ENCODE measurements at places on chromosomes 3 and 15. TPM values are rescaled to one million over a fixed set of nuclear protein-coding genes. Genes with fewer than 3 reads are reported as not detected.

The PLSCR2 gene
- 0.39 TPM for total RNA-seq

The IL17RB gene
- total RNA-seq = 5.6 TPM

The PLA2G4D gene
- total RNA-seq = 0.07 TPM

The C3orf20 gene
- total RNA-seq = not detected

The PSTPIP1 gene
- 1.3 TPM for total RNA-seq

The CYP1A2 gene
- not detected for total RNA-seq

The GOLGA8J gene
- total RNA-seq = 0.33 TPM

The NCBP2 gene
- total RNA-seq = 100.0 TPM

- no peaks in the 10 kb centered on the region for H3K27me3 ChIP-seq
- no peak overlapping the region for H3K4me3 ChIP-seq
- H3K4me1 ChIP-seq = no peaks in the 10 kb centered on the region
- H3K36me3 ChIP-seq = peaks cover 6% of the 10 kb centered on the region
- H3K27ac ChIP-seq = no peak overlapping the region
These were observed 23.8 kb downstream of the TMEM45A start for GRCh38 chr3:100516232-100516631.

DNA sequence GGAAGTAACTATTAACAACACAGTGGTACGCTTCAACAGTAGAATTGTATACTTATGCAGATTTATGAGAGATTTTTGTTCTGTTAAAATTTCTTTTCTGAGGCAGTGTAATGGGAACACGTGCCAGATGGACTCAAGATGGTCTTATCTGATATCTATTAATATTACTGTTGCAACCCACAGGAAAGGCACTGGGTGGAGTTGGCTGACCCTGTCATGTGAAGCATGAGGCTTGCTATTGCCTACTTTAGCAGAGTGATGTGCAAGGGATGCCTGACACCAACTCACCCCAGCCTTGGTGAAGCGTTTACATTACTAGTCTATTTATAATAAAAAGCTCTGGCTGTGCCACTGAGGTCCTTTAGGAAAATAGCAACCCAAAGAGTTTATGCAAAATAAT is 19.8 kb upstream of the ARNT2 start:
- no peak overlapping the region for H3K4me3 ChIP-seq
- no peak for DNase-seq
- H3K4me1 ChIP-seq = peaks cover 27% of the 10 kb centered on the region
- H3K27me3 ChIP-seq = no peaks in the 10 kb centered on the region

DNA sequence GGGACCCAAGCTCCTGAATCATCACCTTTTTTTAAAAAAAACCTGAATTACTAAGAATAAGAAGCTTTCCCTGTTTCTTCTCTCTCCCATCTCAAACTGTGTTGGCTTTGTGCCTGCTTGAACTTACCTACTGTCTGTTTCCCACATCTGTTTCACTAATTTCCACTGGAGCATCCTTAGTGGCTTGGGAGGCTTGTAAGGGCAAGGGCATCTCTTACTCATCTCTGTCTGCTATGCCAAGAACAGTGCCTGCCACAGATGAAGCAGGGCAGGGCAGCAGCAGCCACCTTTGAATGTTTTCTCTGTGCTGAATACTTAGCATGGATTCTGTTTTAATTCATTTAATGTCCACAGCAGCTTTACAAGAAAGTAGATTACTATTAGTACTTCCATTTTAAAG is 42.3 kb downstream of the SNRK start:
- no peak for DNase-seq
- no peak overlapping the region for H3K27ac ChIP-seq
- no peak overlapping the region for H3K4me3 ChIP-seq
- H3K27me3 ChIP-seq = no peaks in the 10 kb centered on the region
- H3K4me1 ChIP-seq = no peaks in the 10 kb centered on the region

GRCh38 chr3:169952045-169952444 is 14.6 kb upstream of the SEC62 start:
- H3K4me1 ChIP-seq = no peaks in the 10 kb centered on the region
- DNase-seq = no peak
- H3K4me3 ChIP-seq = no peak overlapping the region
- H3K27ac ChIP-seq = no peak overlapping the region
- no peaks in the 10 kb centered on the region for H3K27me3 ChIP-seq
- H3K36me3 ChIP-seq = no peaks in the 10 kb centered on the region

DNA sequence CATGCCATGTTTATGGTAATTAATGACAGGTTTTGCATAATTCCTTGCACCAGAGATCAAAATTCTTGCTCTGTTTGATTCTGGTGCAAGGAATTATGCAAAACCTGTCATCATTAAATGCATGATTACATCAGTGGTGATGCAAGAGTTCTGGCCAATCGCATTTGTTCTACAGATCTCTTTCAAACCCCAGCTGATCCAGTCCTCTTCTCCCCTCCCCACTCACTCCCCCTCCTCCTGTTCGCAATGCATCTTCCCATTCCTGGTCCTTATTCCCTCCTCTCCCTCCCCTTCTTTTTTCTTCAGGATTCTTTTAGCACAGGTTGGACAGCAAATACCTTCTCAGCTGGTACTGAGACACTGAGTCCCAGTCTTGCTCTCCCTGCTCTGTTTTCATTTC is 82.1 kb downstream of the GABRB3 start:
- H3K36me3 ChIP-seq = peaks cover 23% of the 10 kb centered on the region
- H3K4me3 ChIP-seq = peak overlapping the region; percentile 54
- no peak for DNase-seq
- H3K27ac ChIP-seq = peak overlapping the region; percentile 65
- H3K27me3 ChIP-seq = no peaks in the 10 kb centered on the region

GRCh38 chr3:8657804-8658305 is 13.3 kb upstream of the SSUH2 start:
- H3K36me3 ChIP-seq = no peaks in the 10 kb centered on the region
- H3K4me3 ChIP-seq = no peak overlapping the region
- no peak overlapping the region for H3K27ac ChIP-seq
- peaks cover 6% of the 10 kb centered on the region for H3K4me1 ChIP-seq

- H3K4me3 ChIP-seq = no peak overlapping the region
- peaks cover 4% of the 10 kb centered on the region for H3K4me1 ChIP-seq
- no peak for DNase-seq
- H3K27me3 ChIP-seq = peaks cover 8% of the 10 kb centered on the region
These were observed 2.4 kb downstream of the CCR2 start for GRCh38 chr3:46356276-46356675.

DNA sequence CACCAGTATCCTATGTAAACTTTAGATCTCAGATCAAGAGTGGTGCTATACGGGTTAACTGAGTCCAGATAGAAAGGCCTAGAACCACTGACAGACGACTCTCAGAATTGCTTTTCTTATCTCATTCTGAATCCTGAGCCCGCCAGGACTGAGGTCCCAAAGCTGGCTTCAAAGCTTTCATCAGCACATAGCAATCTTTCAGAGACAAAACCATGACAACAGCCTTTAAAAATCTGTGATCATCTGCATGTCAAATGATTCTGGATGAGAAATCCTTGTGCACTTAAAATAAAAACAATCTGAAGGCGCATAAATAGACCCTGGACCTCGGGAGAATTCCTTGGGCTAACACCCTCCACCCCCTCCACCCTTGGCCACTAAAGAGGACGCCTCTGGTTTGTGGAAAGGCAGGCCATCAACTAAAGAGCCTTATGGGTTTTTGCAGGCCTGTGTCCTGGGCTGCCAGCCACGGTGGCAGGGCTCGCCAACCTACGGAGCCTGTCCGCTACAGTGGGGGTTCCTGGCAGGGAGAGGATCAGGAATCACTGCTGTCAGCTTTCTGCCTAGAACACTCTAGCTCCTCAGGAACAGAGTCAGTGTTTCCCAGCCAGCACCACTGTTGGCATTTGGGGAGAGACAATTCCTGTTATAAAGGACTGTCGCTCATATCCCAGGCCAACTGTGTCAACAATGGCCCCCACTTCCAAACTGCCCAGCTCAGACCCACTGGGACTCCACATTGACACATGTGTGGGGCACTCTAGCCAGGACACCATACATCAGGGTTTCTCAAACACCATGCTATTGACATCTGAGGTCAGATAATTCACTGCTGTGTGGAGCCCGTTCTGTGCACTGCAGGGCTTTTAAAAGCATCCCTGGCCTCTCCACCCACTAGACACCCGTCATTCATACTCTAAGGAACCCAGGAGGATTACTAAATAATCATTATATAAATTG is 20.2 kb downstream of the TLE3 start:
- H3K27ac ChIP-seq = no peak overlapping the region
- H3K36me3 ChIP-seq = peaks cover 45% of the 10 kb centered on the region
- H3K27me3 ChIP-seq = no peaks in the 10 kb centered on the region
- no peak overlapping the region for H3K4me3 ChIP-seq
- H3K4me1 ChIP-seq = peaks cover 63% of the 10 kb centered on the region
- DNase-seq = no peak

DNA sequence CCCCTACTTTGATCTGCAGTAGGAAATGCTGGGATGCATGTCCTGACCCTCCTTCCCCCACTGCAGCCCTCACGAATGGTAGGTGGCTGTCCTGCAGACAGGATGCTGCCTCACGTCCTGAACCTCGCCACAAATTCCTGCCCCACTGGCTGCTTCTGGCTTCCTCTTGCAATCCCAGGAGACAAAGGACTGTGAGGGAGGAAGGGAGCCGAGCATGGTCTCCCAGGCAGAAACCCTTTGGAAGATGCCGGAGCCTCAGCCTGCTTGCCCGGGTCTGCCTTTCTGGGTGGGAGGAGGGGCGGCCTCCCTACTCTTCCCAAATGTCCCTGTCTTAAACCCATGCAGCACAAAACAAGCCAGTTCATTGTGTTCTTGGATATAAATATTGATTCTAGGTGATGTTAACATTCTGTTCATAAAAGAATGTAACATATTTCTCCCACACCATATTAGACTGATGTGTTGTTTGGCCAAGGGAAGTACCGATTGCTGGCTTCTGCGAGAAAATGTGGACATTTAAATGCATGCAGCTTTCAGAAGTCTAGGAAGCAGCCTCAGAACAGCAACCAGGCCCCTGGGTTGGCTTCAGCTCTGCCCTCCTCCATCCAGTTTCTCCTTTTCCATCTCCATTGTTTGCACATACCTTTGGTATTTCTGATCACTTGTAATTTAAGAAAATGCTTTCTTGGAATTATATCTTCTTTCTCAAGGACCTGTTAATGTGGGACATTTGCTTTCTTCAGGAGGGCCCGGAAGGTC is 75.3 kb downstream of the HMG20A start:
- H3K27me3 ChIP-seq = no peaks in the 10 kb centered on the region
- H3K4me3 ChIP-seq = no peak overlapping the region
- peak overlapping the region; percentile 91 for H3K27ac ChIP-seq
- H3K4me1 ChIP-seq = peaks cover 63% of the 10 kb centered on the region

DNA sequence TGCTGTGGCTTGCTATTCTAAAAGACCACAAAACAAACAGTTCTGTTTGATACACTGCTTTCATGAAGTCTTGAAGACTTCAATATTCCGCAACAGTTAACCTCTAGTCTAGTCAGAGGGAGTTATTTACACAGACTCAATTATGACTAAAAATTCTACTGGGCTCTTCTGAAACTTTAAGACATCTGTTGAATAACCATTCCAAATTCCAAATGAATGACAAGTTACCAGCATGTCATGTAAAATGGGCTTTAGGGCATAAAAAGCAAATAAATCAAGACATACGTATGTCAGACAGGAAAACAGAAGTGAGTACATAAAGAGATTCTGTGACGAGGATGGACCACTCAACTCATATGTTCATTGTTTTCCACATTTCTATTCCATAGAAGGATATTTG is 93.9 kb downstream of the PLOD2 start:
- H3K4me3 ChIP-seq = no peak overlapping the region
- peaks cover 4% of the 10 kb centered on the region for H3K4me1 ChIP-seq
- DNase-seq = no peak
- H3K27ac ChIP-seq = no peak overlapping the region
- peaks cover 10% of the 10 kb centered on the region for H3K36me3 ChIP-seq

GRCh38 chr3:853489-853888 is 239.3 kb upstream of the CNTN6 start:
- DNase-seq = no peak
- peaks cover 66% of the 10 kb centered on the region for H3K36me3 ChIP-seq
- H3K27ac ChIP-seq = no peak overlapping the region

GRCh38 chr3:149898771-149899170 is 71.9 kb downstream of the PFN2 start:
- peaks cover 13% of the 10 kb centered on the region for H3K4me1 ChIP-seq
- H3K4me3 ChIP-seq = no peak overlapping the region
- no peak for DNase-seq
- H3K27me3 ChIP-seq = no peaks in the 10 kb centered on the region
- no peak overlapping the region for H3K27ac ChIP-seq
- no peaks in the 10 kb centered on the region for H3K36me3 ChIP-seq

DNA sequence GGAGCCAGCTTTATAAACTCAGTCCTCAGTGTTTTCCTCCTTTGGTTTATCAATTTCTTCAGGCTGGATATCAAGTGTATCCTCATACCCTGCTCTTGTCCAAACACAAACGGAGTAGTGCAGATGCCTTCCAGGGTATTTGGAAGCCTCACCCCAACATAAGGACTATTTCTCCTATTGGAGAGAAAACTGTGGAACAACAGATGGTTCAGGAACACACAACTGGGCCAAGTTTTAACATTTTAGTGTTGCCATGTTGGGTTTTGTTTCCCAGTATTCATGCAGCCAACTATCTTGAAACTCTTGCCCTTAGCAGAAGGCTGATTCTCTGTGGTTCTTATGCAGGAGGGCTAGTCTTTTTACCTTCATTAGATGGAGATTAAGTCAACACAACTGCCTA is 398.1 kb downstream of the GABRB3 start:
- H3K36me3 ChIP-seq = peaks cover 14% of the 10 kb centered on the region
- no peak for DNase-seq
- no peaks in the 10 kb centered on the region for H3K27me3 ChIP-seq
- no peak overlapping the region for H3K27ac ChIP-seq
- H3K4me1 ChIP-seq = peaks cover 4% of the 10 kb centered on the region

DNA sequence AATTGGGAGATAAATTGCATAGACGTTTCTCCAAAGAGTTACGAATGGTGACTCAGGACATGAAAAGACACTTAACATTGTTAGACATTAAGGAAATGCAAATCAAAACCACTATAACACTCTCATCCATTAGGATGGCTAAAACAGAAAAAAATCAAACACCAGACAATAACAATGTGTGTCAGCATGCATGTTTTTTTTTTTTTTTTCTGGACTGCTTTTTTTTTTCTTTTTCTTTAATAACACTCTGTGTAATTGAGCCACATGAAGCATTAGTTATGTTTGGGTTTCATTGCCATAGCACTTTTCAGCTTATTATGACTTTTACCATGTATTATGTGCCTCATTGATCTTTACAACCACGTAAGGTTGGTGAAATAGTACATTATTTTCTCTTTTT is 95.0 kb downstream of the NFKBIZ start:
- no peaks in the 10 kb centered on the region for H3K27me3 ChIP-seq
- H3K36me3 ChIP-seq = no peaks in the 10 kb centered on the region
- H3K27ac ChIP-seq = no peak overlapping the region

GRCh38 chr3:45546716-45547701 is 47.5 kb upstream of the LIMD1 start:
- no peak overlapping the region for H3K27ac ChIP-seq
- no peaks in the 10 kb centered on the region for H3K4me1 ChIP-seq
- peak; percentile 79 for DNase-seq
- no peak overlapping the region for H3K4me3 ChIP-seq
- no peaks in the 10 kb centered on the region for H3K27me3 ChIP-seq

DNA sequence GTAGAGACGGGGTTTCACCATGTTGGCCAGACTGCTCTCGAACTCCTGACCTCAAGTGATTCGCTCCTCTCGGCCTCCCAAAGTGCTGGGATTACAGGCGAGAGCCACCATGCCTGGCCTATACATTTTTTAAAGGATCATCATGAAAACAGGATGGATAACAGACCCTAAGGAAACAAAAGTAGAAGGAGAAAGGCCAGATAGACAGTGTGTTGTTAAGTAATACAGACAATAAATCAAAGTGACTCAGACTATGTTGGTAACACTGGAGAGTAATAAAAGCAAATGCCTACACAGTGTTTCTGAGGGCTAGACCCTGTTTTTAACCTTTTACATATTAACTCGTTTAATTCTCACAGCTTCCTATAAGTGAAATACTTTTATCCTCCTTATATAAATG is 133.8 kb upstream of the MCTP2 start:
- no peak overlapping the region for H3K27ac ChIP-seq
- DNase-seq = no peak
- peaks cover 3% of the 10 kb centered on the region for H3K4me1 ChIP-seq
- H3K27me3 ChIP-seq = no peaks in the 10 kb centered on the region
- no peaks in the 10 kb centered on the region for H3K36me3 ChIP-seq
- no peak overlapping the region for H3K4me3 ChIP-seq
